Bronchial epithelial cell (primary cell): ENCODE measurements at places on chromosomes 3 and 15.

- peak; percentile 51 for DNase-seq
These were observed 210.3 kb upstream of the CGNL1 start for GRCh38 chr15:57165992-57166391.

DNA sequence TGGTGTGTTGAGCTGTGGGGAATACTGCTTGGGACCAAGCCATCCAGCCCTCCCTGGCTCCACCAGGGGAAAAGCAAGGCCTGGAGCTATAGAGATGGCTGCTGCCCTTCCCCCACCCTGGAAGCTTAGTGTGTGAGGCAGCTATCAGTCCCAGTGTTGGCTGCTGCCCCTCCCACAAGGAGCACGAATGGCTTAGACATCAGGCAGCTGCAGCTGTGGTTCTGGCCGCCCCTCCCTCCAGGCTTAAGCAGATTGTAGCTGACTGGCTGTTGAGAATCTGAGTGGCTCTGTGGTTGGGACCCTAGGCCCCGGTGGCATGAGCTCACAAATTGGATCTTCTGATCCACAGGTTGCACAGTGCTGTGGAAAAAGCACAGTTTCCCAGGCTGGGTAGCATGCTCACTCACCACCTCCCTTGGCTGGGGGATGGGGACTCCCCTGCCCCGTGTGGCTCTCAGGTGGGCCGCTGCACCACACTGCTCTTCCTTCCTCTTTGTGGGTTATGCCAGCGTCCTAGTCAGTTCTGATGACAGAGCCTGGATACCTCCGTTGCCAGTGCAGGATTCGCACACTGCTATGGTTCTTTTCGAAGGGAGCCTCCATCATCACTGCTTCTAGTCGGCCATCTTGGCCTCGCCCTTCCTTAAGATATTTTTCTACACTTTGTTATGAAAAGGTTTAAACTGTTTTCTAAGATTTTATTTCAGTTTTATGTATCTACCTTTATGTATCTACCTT, 21.2 kb upstream of the SUCNR1 start:
- no peak for DNase-seq

- peak; percentile 44 for DNase-seq
These were observed 1.5 kb upstream of the FAM131A start for GRCh38 chr3:184335661-184336546.

GRCh38 chr3:133939463-133939835, 43.8 kb upstream of the RAB6B start:
- DNase-seq = no peak

DNA sequence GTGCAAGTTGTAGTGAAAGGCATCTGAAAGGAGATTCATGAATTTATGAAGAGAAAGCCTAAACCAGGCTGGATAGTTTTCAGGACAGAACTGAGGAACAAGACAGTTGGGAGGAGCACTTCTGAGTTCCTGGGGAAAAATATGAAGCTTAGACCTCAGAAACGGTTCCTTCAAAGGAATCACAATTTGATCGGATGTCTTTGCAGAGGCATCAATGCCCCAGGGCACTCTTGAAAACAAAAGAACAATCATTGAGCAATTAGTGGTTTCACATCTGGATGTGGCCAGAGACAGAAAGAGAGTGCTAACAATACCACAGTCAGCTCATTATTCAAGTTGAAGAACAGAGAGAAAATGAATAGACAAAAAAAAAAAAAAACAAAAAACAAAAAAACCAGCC, 86.2 kb downstream of the KLF13 start:
- DNase-seq = no peak

GRCh38 chr3:51819709-51820406, 40.8 kb upstream of the IQCF6 start:
- no peak for DNase-seq

GRCh38 chr15:101016581-101016980, 97.4 kb downstream of the LRRK1 start:
- no peak for DNase-seq

DNA sequence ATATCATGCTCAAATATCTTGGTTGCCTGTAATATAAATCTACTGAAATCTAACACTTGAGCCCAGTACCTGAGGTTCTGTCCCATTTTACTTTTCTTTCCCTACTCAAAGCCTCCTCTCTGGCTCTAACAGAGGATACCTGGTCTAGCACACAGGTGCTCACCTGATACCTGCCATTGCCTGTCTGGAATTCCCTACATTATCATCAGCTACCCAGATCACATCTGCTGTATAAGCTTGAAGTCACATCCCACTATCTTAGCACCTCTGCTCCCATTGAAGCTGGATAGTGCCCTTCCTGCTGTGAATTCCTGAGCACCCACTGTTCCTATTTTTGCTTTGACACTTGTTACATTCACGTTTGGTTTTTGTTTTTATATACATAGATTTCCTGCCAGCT, 30.5 kb downstream of the GYG1 start:
- no peak for DNase-seq

DNA sequence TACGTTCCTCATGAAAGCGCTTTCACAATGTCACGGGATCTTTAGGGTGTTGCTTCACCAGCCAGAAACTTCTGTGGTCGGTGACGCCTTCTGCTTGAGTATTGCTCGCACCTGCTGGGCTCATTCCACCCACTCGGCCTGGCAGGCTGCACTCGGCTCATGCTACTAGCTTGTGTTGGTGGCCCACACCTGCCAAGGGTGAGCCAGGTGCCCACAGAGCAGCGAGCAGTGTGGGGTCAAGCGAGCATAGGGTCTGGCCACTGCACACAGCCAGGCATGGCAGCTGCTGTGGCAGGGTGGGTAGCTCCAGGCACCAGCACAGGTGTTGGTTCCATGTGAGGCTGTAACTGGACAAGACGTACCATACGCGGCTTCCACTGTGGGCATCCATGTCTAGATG, 202.9 kb upstream of the CADM2 start:
- DNase-seq = no peak

DNA sequence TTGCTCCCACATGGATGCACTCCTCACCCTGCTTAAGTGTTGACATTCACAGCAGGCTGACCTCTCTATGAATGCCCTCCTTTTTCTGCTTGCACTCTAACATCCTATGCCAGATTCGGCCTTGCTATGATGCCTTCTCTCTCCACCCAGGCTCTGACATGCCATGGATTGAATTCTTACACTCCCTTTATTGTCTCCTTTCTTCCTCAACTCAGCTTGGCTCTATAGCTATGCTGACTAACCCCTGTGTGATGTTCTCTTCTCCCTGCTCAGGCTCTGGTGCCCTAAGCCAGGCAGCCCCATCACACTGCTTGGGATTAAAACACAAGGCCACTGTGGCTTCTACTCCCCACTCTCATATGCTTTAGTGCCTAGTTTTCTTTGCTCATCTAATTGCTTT, 563.7 kb downstream of the NSUN3 start:
- DNase-seq = peak; percentile 47

DNA sequence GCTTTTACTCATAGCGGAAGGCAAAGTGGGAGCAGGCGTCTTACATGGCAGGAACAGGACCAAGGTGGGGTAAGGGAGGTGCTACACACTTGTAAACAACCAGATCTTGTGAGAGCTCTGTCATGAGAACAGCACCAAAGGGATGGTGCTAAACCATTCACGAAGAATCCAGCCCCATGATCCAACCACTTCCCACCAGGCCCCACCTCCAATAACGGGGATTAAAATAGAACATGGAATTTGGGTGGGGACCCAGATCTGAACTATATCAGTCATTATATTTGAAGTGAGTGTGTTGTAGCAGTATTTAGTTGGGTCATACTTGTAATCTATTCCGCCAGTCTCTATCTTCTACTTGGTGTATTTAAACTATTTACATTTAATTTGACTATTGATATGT, 190.9 kb downstream of the RPLP1 start:
- DNase-seq = no peak

DNA sequence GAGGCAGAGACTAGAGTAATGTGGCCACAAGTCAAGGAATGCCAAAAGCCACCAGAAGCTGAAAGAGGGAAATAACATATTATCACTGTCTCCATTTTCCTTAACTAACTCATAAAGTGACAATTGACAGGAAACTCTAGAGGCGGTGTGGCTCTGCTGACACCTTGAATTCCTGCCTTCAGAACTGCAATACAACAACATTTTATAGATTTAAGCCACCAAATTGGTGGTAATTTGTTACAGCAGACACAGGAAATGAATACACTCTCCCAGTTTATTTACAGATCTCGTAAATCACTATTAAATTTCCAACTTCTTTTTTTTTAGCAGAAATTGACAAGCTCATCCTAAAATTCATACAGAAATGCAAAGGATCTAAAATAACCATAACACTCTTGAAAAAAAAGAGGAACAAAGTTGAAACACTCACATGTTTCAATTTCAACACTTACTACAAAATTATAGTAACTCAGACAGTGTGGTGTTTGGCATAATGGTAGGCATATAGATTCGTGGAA, 449.9 kb downstream of the OTOL1 start:
- DNase-seq = no peak

GRCh38 chr3:52859686-52860423, 25.0 kb upstream of the MUSTN1 start:
- no peak for DNase-seq

DNA sequence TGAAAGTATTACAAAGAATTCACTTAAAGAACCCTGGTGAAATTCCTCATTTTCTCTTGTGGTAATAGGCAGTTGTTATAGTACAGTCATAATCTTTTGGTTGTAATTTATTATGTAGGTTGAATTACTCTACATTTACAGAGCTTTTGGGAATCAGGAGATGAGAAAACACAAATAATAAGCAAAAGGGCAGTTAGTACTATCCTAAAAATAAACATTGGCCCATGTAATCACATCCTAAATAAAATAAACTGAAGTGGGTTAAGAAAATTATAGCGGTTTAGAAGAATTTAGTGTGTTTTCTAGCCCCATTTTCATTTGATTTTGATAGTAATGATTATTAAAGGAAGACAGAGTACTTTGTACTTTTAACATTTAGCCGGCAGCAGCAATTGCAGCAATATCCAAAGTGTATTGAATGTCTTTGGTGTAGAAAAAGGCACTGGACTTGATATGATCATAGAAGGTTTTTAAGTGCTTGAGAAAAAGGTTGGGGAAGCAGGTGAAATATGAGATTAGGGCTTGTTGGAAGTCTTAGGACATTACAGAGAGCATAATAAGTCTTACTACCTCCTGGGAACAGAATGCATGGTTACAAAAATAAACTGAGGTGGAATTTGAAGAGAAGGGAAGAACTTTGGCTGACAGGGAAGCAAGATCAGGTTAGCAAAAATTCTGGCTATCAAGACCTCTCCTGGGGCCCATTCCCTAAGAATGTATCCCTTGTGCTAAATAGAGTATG, 79.9 kb downstream of the MBNL1 start:
- no peak for DNase-seq

GRCh38 chr3:126116526-126116925, 32.6 kb upstream of the SLC41A3 start:
- no peak for DNase-seq

- no peak for DNase-seq
These were observed 94.1 kb downstream of the TCF12 start for GRCh38 chr15:57012556-57012955.

- peak; percentile 67 for DNase-seq
These were observed 9.1 kb upstream of the HPS3 start for GRCh38 chr3:149120051-149120972.

DNA sequence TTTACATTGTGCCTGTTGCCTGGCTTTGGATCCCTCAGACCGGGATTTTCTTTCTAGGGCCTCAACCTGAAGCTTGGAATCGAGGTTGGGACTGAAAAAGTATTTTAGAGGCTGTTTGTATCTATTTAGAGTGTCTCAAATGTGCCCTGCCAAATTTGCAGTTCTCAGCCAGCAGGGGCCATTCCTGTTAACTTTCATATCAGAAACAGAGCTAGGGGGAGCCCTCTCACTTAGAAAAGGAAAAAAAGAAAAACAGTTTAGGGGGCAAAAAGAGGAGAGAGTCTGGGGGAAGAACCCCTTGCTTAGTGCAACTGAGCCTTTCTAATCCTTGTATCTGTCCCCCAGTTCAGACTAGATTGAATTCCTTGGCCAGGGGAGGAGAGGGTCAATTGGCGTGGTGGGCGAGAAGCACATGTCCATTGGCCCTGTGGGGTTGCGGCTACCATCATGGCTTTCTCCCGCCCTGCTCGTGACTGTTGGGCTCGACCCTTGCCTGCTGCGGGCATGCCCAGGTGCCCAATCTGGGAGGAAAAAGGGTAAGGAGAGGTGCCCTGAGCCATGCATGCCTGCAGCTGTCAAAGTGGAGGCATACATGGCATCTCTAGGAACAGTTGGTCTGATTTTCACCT, 101.6 kb downstream of the CFAP44 start:
- DNase-seq = no peak

GRCh38 chr3:136664771-136665170, 87.4 kb downstream of the STAG1 start:
- DNase-seq = no peak

GRCh38 chr3:32420126-32421038, 28.7 kb downstream of the CMTM7 start:
- peak; percentile 94 for DNase-seq

GRCh38 chr3:152642658-152643057, 192.3 kb upstream of the P2RY1 start:
- DNase-seq = no peak

- no peak for DNase-seq
These were observed 25.5 kb upstream of the ZNF710 start for GRCh38 chr15:89975482-89976245.

- DNase-seq = no peak
These were observed 213.5 kb upstream of the PRICKLE2 start for GRCh38 chr3:64438812-64439211.

GRCh38 chr3:20054549-20054987, 14.3 kb downstream of the KAT2B start:
- peak; percentile 99 for DNase-seq

DNA sequence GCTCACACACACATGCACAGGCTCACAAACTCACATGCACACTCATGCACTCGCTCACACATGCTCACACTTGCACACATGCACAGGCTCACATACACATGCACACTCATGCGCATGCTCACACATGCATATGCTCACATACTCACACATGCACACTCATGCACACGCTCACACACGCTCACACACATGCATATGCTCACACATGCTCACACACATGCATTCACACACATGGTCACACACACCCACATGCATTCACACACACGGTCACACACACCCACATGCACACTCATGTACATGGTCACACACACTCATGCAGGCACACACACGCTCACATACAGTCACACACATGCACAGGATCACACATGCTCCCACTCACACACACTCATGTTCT, 132.8 kb upstream of the SMAD3 start:
- DNase-seq = no peak

DNA sequence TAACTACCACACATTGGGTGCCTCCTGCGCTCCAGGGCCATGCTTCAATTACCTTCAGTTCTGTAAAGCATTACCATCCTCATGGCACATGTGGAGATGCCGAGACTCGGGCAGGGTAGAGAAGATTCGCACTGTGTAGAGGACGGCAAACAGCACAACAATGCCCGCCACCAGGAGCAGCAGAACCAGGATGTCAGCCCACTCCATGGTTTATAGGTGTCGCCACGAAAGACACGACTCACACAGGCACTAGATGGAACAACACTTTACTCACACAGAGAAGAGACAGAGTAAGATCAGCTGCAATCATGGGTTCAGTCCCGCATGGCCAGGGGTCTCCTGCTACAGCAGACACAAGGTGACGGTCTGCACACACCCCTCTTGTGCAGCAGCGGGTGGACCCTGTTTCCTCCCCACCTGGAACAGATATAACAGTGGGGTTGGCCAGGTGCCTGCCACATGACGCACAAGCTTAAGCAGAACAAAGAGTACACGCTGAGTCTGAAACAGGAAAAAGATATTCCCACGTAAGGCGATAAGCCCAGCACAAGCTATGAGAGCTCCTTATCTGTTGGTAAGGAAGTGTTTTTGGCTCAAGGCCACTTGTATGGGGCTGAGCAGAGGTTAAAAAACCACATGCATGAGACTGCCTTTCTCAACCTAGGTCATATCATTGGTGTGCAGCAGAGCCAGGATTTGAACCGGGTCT, 2.5 kb upstream of the TBC1D21 start:
- DNase-seq = peak; percentile 65
